ENCODE measurements at places on chromosomes 12 and 14.

- DNase-seq: no peak
Observed at GRCh38 chr12:68746572-68747180, 700 bp downstream of the SLC35E3 start.

- no peak for DNase-seq
Observed at GRCh38 chr12:49296836-49297694, 2.1 kb downstream of the PRPH start.

DNA sequence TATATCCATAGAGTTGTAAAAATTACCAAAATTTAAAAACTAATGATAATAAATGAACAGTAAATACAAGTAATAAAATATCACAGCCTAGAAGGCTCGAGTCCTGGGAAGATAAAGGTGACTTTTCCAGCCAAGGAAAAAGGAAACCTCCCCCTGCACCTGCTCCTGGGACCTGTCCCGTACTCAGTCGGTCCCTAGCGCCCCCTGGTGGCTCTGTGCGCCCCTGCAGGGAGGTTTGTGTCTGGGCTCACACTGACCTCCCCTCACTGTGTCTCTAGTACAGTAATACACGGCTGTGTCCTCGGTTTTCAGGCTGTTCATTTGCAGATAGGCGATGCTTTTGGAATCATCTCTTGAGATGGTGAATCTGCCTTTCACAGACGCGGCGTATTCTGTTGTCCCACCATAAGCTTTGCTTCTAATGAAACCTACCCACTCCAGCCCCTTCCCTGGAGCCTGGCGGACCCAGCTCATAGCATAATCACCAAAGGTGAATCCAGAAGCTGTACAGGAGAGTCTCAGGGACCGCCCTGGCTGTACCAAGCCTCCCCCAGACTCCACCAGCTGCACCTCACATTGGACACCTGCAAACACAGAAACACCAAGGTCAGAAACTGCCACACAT is 1030.4 kb downstream of the TMEM121 start:
- DNase-seq: no peak

- DNase-seq: no peak
Observed at GRCh38 chr14:96136371-96137005, 68.2 kb upstream of the BDKRB2 start.
